ENCODE measurements at places on chromosomes 4 and X. TPM values are rescaled to one million over a fixed set of nuclear protein-coding genes. Genes with fewer than 3 reads are reported as not detected.

Gene SULT1B1
- total RNA-seq = 1.6 TPM

Gene EOLA1
- total RNA-seq = 17.7 TPM

Gene DCX
- not detected for total RNA-seq

Gene F11
- not detected for total RNA-seq

Gene STK26
- total RNA-seq = 12.8 TPM

Gene MSANTD1
- 0.48 TPM for total RNA-seq

Gene UGT2B15
- total RNA-seq = not detected

Gene RPA4
- total RNA-seq = 4.3 TPM
